Placental pericyte (primary cell): ENCODE measurements at places on chromosomes 2 and 18. TPM values are rescaled to one million over a fixed set of nuclear protein-coding genes. Genes with fewer than 3 reads are reported as not detected.

The COLEC12 gene
- 15.0 and 28.9 TPM in 2 replicates for total RNA-seq

The ANKRD30B gene
- total RNA-seq = 0.14 and 0.88 TPM in 2 replicates

The POTEJ gene
- total RNA-seq = not detected in 2 replicates

The UGT1A8 gene
- total RNA-seq = not detected in 2 replicates
